ENCODE measurements at places on chromosomes 5 and 9.

- no peak for DNase-seq
Measured at GRCh38 chr5:82244854-82245635, 33.1 kb downstream of the RPS23 start.

DNA sequence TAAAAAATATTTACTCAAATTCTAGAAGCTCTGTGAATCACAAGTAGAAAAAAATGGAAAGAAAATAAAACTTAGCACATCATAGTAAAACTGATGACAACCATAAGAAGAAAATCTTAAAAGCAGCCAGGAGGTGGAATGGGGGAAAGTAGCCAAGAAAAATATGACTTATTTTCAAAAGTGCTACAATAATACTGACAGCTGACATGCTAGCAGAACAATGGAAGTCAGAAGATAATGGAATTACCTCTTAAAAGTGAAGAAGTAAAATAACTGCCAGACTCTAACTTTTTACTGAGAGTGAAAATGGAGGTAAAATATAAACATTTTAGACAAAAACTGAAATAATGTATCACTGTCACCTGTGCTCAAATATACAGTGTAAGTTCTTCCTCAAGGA lies 532.2 kb upstream of the SGCD start:
- DNase-seq: no peak

GRCh38 chr9:95411054-95411892 lies 93.8 kb upstream of the FANCC start:
- no peak for DNase-seq

DNA sequence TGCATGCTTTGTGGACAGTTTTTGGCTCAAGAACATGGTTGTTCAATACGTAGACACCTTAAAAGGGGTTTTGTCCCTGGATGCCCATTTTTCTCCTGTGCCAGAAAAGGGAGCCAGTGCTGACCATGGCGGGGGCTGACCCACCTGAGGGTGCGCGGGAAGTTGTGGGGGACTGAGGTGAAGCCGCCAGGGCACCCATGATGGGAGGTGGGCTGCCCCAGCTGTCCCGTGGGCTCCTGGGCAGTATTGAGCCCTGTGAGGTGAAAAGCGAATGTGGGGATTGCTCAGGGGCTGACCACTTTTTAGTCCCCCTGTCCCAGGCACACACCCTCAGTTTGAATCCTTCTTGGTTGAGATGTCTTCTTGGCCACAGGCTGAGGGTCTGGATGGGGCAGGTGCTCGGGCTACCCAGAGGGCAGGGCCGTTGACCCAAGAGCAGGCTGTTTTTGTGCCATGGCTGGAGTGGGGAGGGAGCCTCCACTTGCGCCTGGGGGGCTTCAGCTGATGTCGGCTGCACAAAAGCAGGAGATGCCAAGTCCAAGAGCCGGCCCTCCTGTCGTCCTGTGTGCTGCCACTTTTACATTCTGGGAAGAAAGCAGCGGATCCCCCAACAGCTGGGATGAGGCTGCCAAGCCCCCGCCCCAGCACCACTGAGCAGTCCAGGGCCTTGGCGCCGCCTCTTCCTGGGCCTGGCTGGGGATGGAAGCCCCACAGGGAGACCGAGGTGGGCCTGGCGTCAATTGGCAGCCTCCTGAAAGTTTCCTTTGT lies 120.1 kb downstream of the WNK2 start:
- no peak for DNase-seq

DNA sequence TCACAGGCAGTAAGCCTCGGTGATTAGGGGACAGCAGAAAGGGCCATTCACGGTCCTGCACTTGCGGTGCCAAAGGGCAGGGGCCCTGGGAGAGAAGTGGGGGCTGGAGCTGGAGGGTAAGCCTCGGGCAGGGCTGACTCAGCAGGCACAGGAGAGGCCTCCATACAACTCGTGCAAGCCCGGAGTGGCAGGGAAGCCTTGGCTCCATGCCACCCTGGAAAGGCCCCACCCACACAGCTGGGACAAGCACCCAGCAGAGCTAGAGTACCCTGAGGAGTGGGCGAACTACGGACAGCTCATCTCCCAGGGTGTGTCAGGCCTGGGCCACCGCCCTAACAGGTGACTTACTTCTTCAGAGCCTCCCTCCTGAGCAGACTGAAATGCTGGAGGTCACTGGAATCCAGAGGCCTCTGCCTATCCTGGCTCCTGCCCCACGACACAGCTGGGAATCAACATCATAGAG lies 5.6 kb upstream of the CAMK2A start:
- DNase-seq: no peak

DNA sequence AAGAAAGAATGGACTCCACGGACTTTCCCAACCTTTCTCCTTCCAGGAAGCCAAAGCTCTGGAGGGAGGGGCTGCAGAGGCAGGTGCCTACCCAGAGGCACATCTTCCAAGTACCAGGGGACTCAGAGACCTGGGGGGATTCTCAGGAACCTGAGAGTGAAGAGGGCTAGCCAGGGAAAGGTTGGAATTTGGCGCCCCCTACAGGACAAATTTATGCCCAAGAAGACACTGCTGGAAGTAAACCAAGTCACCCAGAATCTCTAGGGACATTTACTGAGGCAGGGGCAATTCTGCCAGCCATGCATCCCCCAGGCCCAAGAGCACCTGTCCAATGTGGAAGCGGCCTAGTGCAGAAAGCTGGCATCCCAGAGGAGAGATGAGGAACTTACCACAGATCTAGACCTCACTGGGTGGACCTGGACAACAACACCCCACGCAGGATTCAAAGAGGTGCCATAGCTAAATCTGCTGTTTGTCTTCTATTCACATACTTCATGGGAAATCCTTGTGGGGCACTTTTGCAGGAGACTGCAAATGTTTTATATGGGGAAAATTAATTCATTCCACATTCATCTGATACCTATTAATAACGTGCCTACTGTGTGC lies 25.9 kb upstream of the IDNK start:
- DNase-seq: peak; percentile 26

- no peak for DNase-seq
Measured at GRCh38 chr5:81843845-81844244, 92.9 kb upstream of the SSBP2 start.

- DNase-seq: no peak
Measured at GRCh38 chr5:154840435-154841272, 9.7 kb downstream of the FAXDC2 start.

- no peak for DNase-seq
Measured at GRCh38 chr9:133718563-133719315, 19.4 kb downstream of the SARDH start.

- peak; percentile 64 for DNase-seq
Measured at GRCh38 chr5:74648835-74649293, 8.3 kb upstream of the ENC1 start.

GRCh38 chr9:33472881-33473615 lies 676 bp downstream of the NOL6 start:
- no peak for DNase-seq

- DNase-seq: no peak
Measured at GRCh38 chr5:94361161-94361560, 257.2 kb downstream of the KIAA0825 start.

DNA sequence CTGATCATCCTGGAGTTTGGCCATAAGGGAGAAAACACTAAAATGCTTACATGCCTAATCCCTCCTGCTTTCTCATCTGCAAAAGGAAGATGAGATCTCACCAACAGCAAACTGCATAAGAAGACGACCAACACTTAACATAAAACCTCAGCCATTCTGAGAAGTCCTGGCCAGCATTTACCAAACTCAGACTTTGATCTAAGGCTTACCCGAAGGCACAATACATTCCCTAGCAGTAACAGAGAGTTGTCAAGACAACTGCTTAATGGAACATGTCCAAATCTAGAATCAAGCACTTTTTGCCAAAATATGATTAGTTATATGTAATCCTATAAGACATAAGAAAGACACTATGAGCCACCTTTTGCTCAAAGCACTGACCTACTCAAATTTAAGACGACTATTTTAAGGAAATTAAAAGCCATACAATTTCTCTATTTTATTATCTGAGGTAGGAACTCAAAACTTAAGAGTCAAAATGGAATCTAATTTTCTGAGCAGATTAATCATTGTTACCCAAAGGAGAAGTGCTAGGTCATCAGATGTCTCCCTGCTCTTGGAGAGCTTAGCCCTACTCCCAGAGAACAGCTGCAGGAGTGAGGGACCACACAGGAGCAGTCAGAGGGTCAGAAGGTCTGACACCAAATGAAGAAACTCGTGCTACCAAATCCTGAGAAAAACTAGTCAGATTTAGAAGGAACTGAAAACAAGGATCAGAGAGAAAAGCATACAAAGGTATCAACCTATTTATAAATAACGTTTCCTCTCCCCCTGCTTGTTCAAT lies 39.3 kb downstream of the EPB41L4A start:
- DNase-seq: no peak

DNA sequence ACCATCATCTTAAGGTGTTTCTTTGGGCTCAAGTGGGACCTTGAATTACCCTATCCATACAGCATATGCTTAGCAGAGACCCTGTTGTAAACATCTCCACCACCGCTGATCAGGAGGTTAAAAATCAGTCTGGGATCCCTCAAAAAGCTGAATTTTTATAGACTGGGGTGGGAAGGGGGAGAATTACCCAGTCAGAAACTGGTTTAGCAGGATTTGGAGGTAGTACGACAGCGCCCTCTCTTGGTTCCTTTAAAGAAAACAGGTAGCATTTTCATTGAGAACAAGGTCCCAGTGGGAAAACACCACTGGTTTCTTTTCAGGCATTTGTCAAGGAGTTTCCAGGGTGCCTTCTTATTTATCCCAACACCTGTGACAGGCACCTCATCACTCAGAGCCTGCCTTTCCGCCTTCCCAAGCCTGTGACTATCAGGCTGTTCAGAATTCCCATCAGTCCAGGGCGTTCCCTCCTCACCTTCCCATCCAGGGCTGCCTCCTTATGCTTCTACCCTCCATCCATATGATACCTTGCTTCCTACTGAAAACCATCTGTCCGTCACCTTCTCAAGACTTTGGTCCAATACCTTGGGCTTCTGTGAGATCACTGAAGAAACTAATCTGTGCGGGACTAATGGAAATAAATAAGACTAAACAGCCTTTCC lies 203.8 kb upstream of the RAI14 start:
- DNase-seq: no peak

DNA sequence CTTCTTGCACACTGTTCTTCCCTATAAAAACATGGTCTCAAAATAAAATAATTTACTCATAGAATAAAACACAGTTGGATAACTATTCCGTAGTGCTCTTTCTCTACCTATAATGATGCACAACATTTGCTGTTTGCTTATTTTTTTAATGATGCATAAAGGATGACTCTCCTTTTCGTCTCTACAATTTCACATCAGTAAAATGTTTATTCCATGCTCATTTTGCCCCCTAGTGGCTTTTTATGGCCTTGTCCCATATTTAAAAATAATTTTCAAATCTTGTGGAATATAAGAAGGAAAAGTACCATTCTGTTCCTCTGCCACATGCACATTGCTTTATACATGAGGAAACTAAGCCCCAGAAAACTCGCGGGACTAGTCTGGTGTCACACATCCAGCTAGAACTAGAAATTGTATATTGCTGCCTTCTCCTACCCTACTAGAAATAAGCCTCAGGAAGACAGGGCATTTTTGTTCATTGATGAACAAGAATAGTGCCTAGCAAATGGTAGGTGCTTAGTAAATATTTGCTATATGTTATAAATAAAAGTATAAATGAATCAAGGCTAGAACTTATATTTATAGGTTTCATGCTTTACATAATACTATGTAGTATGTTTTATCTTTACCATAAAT lies 12.7 kb downstream of the KCTD16 start:
- peak; percentile 10 for DNase-seq

GRCh38 chr9:79707589-79707988 lies 135.8 kb downstream of the TLE4 start:
- no peak for DNase-seq

DNA sequence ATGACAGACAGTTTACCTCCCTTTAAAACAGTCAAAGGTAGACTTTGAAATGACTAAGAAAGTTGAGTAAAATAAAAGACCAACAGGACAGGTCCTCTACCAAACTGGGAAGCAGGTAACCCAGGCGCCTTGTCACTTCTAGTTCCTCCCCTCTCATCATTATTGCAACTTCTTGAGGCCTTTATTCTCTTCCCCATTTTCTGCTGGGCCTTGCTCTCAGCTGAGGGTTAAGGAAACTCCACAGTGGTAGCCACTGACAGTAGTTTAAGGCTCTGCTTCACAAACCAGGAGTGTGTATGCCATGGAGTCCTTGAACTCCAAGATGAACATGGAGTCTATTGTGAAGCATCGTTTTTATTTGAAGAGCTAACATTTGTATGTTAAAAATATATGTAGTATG lies 36.9 kb upstream of the TCERG1 start:
- no peak for DNase-seq

DNA sequence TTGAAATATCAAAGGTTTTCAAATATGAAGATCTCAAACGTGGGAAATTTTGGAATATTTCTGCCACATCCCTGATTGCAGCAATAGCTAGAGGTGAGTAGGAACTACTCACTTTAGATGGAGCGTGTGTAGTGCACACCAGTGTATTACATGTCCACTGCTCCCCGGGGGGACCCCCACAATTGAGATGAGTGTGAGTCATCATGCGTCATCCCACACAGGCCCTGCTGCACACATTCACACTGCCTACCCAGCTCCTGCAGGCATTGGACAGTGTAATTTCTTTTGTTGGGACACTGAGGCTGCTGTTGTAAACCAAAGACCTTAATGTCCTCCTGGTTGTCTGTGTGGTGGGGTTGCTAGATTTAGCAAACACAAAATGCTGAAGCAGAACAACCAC lies 280.0 kb downstream of the GAS1 start:
- no peak for DNase-seq

DNA sequence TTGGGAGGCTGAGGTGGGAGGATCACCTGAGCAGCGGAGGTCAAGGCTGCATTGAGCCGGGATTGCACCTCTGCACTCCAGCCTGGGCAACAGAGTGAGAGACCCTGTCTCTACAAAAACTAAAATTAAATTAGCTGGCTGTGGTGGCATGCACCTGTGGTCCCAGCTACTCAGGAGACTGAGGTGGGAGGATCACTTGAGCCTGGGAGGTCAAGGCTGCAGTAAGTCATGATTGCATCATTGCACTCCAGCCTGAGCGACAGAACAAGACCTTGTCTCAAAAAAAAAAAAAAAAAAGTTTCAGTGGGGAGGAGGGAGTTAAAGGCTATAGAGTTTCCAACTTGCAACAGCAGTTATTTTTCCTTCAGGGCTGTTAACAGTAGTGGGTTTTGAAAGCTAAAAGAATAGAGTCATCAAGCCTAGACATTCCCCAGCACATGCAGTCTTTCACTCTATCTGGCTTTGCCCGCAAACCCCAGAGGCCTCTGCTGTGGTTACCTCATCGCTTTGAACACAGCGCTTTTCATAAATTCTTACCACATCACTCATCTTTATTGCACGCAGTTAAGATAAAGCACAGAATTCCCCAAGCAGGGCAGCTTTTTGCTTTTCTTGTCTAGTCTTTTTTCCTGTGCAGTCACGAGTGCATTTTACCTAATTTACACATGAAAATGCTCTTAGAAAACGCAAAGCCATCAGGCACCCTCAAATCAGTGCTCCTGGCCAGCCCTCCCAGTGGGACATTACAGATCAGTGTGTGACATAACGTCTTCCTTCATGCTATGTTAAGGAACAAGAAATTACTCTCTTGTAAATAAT lies 8.7 kb upstream of the SLC2A8 start:
- no peak for DNase-seq

GRCh38 chr9:70043689-70044489 lies at the start of gene MAMDC2:
TSS of gene MAMDC2 (plus strand) at chr9:70043848. CDS start at chr9:70044198, 350 bp downstream.
- no peak for DNase-seq

GRCh38 chr9:114092336-114092735 lies 6.8 kb downstream of the KIF12 start:
- DNase-seq: no peak

- no peak for DNase-seq
Measured at GRCh38 chr9:114098021-114098935, 814 bp downstream of the KIF12 start.

- peak; percentile 24 for DNase-seq
Measured at GRCh38 chr9:14383294-14383693, 69.4 kb upstream of the NFIB start.
